CD8-positive, alpha-beta T cell (primary cell): ENCODE measurements at places on chromosomes 3 and 15.

GRCh38 chr3:15979495-15979894 is 181.7 kb upstream of the ANKRD28 start:
- no peak for DNase-seq

DNA sequence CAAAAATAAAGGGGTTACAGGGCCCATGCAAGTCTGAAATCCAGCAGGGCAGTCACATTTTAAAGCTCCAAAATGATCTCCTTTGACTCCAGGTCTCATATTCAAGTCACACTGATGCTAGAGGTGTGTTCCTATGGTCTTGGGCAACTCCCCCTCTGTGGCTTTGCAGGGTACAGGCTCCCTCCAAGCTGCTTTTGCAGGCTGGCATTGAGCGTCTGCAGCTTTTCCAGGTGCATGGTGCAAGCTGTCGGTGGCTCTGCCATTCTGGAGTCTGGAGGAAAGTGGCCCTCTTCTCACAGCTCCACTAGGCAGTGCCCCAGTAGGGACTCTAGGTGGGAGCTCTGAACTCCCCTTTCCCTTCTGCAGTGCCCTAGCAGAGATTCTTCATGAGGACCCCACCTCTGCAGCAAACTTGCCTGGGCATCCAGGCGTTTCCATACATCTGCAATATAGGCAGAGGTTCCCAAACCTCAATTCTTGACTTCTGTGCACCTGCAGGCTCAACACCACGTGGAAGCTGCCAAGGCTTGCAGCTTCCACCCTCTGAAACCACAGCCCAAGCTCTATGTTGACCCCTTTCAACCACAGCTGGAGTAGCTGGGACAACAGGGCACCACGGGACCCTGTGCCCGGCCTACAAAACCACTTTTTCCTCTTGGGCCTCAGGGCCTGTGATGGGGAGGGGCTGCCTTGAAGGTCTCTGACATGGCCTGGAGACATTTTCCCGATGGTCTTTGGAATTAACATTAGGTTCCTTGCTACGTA is 80.1 kb upstream of the PLSCR5 start:
- DNase-seq, result no peak

GRCh38 chr3:15299036-15299435 is 33.4 kb downstream of the SH3BP5 start:
- no peak for DNase-seq

GRCh38 chr15:87755226-87755625 is 501.3 kb downstream of the NTRK3 start:
- no peak for DNase-seq

DNA sequence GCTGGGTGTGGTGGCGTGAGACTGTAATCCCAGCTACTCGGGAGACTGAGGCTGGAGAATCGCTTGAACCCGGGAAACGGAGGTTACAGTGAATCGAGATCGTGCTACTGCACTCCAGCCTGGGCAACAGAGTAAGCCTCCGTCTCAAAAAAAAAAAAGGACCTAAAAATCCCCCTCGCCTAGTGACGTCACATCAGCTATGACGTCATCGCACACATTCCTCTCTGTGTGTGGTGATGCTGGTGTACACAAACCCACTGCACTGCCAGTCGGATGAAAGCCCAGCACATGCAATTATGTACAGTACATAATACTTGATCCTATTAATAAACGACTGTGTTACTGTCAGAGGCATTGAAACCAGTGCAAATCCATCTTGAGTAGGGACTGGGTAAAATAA is 40.2 kb upstream of the SEC61A1 start:
- DNase-seq, result no peak

GRCh38 chr3:138249636-138250035 is 62.5 kb downstream of the ARMC8 start:
- DNase-seq, result no peak

GRCh38 chr15:32878869-32879805 is 161.3 kb downstream of the GREM1 start:
- no peak for DNase-seq
